HAP-1 (cell line): ENCODE measurements at places on chromosomes 11 and 22.

DNA sequence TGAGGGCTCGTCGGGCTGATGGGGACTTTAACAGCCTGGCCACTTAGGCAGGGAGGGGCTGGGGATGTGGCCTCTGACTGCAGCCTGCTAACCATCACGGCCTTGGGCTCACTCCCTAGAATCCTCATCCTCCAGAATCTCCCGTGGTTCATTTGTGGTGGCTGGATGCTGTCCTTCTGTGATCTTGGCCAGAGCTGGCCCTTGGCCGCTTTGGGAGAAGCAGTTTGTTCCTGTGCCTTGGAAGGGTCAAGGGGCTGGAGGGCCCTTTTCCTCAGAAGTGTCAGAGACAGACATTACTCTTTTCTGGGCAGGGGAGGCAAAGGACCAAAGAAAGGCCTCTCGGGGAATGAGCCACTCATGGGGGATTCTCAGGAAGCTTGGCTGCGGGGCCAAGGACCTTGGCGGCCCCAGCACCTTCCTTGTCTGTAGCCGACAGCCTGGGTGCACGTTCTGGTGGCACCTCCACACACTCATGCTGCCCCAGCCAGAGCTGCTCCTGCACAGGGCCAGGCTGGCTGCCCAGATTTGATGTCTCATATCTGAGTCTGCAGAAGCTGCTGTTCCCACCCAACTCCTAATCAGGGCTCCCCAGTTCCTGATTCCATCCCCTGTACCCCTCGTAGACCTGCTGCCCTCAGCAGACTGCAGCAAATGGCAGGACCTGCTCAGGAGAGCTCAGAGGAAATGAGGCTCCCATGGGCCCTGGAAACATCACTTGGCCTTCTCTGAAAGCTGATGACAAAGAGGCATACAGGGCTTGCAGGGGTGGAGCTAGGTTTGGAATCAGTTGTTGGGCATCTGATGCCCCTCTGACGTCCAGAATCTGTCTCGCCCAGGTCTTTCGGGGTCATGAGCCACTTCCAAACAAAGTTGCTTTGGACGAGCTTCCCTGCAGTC lies 107.7 kb downstream of the CTTN start:
- DNase-seq = no peak

- DNase-seq = peak; percentile 69
Measured at GRCh38 chr11:113082341-113082955, 121.2 kb downstream of the NCAM1 start.

DNA sequence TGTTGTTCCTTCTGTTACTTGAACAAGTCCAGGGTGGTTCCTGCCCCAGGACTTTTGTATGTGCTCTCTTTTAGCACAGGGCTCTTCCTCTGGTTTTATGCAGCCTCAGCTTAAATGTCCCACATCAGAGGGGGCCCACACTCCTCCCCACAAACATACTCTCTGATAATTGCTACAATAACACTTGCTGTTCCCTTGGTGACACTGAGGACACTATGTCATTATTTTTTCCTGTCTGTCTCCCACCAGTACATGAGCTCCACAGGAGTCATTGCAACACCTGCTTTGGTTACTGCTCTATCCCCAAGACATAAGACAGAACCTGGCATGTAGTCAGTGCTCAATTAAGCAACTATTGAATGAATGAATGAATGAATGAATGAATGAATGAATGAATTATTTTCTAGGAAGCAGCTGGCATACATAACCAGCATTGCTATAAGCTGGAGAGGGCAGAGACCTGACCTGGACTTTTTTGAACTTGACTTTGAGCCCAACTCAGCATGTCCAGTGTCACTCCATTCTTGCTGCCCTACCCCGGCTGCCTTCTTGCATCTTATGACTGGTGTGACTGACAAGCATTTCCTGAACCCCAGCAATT lies 7.5 kb upstream of the WNT7B start:
- DNase-seq = no peak

- DNase-seq = no peak
Measured at GRCh38 chr22:36343720-36344105, 44.1 kb downstream of the MYH9 start.

- DNase-seq = no peak
Measured at GRCh38 chr11:75261902-75262361, 21.4 kb downstream of the TPBGL start.

DNA sequence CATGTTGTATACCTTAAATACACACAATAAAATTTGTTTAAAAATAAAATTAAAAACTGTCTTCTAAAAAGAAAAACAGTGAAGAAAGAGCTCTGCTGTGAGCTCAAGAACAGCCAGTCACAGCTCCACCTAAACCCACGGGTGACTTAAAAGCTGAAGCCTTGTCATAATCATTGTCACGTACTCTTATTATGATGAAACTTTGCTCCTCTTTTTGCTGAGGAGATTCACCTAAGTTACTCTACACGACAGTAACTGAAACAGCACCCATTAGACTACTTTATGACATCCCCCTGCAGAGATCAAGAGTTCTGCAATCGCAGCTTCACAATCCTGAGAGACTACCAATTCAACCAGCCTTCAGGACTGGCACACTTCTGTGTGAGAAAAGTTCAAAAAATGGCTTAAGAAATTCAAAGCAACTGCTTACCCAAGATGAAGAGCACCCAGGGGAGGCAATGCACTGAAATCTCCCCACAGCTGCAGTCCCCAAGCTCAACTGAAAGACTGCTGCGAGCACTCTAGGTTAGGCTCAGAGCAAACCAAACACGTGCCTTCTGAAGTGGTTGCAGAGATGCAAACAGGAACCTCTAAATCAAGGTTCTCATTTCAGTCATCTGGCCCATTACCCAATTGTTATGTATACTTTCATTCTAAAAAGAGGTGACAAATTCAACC lies at the start of gene JAML:
Gene JAML, minus strand, starts transcription at position 501 of the 678 bp plus-strand sequence. CDS start 10,145 bp downstream, outside the sequence.
- no peak for DNase-seq

DNA sequence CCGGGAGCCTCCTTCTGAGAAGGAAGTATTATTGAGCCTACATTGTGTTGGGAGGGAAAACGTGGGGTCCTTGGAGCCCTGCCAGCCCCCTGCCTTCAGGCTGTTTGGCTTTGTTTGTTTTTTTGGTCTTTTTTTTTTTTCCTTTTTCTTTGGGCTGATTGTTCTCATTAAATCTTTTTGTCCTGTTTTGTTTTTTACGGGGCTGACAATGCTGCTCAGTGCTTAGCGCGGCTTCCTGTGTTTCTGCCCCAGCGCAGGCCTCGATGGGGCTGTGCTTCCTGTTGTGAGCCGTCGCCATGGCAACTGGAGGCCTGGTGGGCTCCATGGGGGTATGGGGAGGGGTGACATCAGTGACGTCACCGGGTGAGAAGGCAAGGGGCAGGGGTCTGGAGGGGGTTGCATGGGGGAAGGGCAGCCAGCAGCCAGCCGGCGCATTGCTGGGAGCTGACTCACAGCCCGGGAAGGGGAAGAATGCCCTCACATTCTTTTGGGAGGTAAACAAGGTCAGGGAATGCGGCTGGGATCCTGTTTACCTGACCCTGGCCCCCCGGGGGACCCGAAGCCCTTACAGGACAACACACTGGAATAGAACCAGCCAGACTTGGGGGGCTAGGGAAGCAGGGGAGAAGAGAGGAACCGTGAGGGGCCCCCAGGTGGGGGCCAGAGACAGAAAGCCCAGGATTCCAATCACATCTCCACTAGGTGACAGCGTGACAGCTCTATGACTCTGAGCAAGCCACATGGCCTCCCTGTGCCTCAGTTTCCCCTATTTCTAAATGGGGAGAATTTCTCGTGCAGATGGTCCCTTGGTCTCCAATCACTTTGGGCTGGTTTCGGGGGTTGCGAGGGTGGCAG lies 22.2 kb upstream of the CBX7 start:
- DNase-seq = peak; percentile 44

DNA sequence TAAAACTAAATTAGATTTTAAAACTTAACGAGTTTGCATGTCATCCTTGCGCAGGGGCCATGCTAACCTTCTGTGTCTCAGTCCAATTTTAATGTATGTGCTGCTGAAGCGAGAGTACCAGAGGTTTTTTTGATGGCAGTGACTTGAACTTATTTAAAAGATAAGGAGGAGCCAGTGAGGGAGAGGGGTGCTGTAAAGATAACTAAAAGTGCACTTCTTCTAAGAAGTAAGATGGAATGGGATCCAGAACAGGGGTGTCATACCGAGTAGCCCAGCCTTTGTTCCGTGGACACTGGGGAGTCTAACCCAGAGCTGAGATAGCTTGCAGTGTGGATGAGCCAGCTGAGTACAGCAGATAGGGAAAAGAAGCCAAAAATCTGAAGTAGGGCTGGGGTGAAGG lies 10.6 kb downstream of the LIMK2 start:
- DNase-seq = no peak

DNA sequence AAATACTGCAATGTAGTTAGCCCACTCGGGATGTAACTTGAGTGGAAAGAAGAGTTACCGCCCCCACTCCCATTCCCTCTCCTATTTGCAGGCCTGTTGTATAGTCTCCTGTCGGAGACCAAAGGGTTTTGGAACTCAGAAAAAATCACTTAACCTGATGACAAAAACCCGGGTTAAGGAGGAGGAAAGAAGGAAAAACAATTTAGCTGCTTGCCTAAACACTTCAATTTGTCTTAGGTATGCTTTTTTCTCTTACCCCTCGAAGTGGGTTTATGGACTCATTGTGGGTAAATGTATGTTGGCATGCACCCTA lies 2.2 kb downstream of the YAP1 start:
- DNase-seq = no peak

- no peak for DNase-seq
Measured at GRCh38 chr22:19715188-19715930, 1.1 kb downstream of the SEPTIN5 start.

GRCh38 chr11:17132654-17133053 lies 55.2 kb upstream of the RPS13 start:
- no peak for DNase-seq

DNA sequence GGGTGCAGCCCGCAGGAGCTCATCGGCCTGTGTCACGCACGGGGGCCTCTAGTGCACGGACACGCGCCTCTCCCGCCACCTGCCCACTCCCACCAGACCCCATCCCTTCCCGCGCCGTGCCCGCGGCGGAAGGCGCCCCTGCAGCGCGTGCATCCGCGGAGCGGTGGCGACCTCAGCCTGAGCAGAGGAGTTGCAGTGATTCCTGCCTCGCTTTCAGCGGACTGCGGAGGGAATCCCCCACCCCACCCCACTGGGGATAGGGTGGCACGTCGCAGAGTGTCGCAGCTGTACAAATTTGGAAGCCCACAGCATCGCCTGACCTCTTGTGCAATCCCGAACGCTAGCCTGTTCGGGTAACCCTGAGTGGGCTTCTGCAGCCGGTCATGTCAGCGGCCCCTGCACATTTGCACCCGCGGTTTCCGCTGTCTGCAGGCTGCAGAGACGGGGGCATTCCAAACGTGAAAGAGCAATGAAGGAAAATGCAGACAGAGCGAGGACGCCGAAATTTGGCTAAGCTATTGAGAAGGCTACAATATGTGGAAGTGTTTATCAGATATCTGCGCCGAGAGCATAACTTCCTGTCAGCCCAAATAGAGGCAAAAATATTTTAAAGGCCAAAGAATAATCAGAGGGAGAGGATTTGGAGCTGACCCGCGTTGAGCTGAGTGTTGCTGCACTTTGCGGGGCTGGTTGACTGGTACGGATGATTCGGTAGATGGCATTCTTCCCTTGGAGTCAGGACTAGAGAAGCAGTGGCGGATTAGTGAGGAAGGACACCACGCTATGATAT lies 617 bp upstream of the ARHGAP20 start:
- DNase-seq = no peak

GRCh38 chr11:88469561-88470225 lies 132.2 kb upstream of the CTSC start:
- DNase-seq = no peak

- no peak for DNase-seq
Measured at GRCh38 chr22:43292630-43293018, 50.5 kb downstream of the SCUBE1 start.

GRCh38 chr11:34599406-34599945 lies 21.4 kb upstream of the EHF start:
- DNase-seq = peak; percentile 74

DNA sequence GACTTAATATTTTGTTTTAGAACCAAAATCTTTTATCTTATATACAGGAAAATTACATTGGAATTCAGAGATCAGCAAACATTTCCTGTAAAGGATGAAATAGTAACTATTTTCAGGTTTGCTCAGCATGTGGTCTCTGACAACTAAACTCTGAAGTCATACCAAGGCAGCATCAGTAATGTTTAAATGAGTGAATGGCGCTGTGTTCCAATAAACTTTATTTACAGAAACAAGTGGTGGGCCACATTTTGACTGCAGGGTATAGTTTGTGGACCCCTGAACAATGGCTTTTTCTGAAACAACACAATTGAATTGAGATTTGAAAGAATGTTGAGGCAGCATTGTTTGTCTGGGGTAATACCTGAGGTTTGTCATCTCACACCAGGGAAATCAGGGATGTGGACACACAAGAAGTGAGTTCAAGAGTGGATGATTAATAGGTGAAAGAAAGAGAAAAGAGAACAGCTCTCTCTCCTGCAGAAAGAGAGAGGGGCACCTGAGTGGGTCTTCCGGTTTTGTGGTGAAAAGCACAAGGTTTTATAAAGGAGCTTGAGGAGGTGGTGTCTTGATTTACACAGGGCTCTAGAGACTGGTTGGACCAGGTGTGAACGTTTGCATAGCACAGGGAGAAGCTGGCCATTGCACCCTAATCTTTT lies 113.5 kb upstream of the VPREB1 start:
- no peak for DNase-seq

GRCh38 chr11:63490551-63491239 lies at the start of gene PLAAT5:
TSS of gene PLAAT5 (minus strand) at chr11:63491167. CDS start at chr11:63491034, 133 bp downstream.
- peak; percentile 50 for DNase-seq

GRCh38 chr22:36926721-36927435 lies 13.4 kb downstream of the CSF2RB start:
- no peak for DNase-seq

GRCh38 chr22:27213294-27213693 lies 555.9 kb downstream of the MIAT start:
- no peak for DNase-seq

GRCh38 chr22:45475063-45475747 lies 27.5 kb upstream of the FBLN1 start:
- DNase-seq = no peak

- DNase-seq = peak; percentile 59
Measured at GRCh38 chr11:721741-722345, 15.8 kb downstream of the EPS8L2 start.

DNA sequence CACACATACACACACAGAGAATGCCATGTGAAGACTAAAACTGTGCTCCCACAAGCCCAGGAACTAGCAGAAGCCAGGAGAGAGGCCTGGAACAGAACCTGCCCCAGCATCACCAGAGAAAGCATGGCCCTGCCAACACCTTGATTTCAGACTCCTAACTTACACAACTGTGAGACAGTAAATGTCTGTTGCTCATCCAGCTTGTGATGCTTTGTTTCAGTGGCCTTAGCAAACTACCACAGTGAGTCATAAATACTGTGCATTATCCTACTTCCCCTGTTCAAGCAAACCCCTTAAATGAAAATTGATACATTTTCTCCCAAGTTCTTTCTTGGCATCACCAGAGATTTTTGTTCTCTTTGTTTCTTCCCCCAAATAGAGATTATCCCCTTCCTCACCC lies 1539.4 kb upstream of the TENM4 start:
- DNase-seq = no peak

- DNase-seq = no peak
Measured at GRCh38 chr11:6652182-6652581, 3.4 kb downstream of the DCHS1 start.

GRCh38 chr11:118629761-118630661 lies 22.6 kb downstream of the PHLDB1 start:
- no peak for DNase-seq
